Activated naive CD4-positive, alpha-beta T cell treated with anti-CD3 and anti-CD28 coated beads for 36 hours (primary cell): ENCODE measurements at places on chromosomes 12 and 14. TPM values are rescaled to one million over a fixed set of nuclear protein-coding genes. Genes with fewer than 3 reads are reported as not detected.
A peak's percentile ranks its signal among the peaks of the same experiment; 100 is the strongest.

Gene ASPG
- not detected for total RNA-seq

DNA sequence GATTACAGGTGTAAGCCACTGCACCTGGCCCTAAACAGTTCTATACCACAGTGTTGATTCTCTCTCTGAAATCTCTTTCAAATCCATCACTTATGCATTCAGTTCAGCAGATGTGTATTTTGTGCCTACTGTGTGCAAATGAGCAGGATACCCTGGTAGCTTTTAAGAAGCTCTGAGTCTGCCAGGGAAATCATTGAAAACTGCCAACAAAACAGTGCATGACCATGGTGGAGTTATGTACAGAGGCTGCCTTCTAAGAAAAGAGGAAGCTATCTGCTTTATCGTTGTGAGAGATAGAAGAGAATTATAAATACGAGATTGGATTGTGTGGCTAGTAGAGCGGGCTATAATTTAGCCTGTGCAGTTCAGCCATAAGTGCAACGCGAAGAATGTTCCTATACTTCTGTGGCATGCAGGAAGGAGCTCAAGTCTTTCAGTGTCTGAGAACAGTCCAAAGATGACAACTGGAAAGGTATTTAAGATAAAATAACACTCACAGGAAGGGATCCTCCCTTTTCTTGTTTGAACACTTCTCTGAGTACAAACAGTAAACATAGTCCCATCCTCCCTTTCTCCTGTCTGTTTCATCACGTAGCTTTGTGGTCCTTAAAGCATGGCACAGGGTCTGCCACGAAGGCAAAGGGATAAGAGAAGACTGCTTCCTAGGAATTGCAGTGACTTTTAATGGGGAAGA, 4.3 kb downstream of the DIP2B start:
- no peaks in the 10 kb centered on the region for H3K27me3 ChIP-seq
- DNase-seq = no peak
- peak overlapping the region; percentile 57 for H3K27ac ChIP-seq
- peaks cover 6% of the 10 kb centered on the region for H3K36me3 ChIP-seq

- no peak overlapping the region for H3K27ac ChIP-seq
- no peak overlapping the region for H3K4me3 ChIP-seq
- H3K36me3 ChIP-seq = peaks cover 12% of the 10 kb centered on the region
- peaks cover 4% of the 10 kb centered on the region for H3K4me1 ChIP-seq
- DNase-seq = no peak
- H3K27me3 ChIP-seq = peaks cover 4% of the 10 kb centered on the region
These were observed 1505.5 kb upstream of the TMEM132C start for GRCh38 chr12:126761420-126761819.

- no peaks in the 10 kb centered on the region for H3K36me3 ChIP-seq
- peaks cover 62% of the 10 kb centered on the region for H3K4me1 ChIP-seq
- H3K4me3 ChIP-seq = no peak overlapping the region
These were observed 5.1 kb upstream of the LTBP2 start for GRCh38 chr14:74616996-74617700.

GRCh38 chr14:102905116-102906108, 17.1 kb upstream of the AMN start:
- H3K27ac ChIP-seq = no peak overlapping the region
- H3K27me3 ChIP-seq = no peaks in the 10 kb centered on the region
- no peak for DNase-seq
- peaks cover 33% of the 10 kb centered on the region for H3K36me3 ChIP-seq
- no peak overlapping the region for H3K4me3 ChIP-seq

Gene NKX2-1
- not detected for total RNA-seq

Gene CCDC184
- total RNA-seq = 0.14 TPM

DNA sequence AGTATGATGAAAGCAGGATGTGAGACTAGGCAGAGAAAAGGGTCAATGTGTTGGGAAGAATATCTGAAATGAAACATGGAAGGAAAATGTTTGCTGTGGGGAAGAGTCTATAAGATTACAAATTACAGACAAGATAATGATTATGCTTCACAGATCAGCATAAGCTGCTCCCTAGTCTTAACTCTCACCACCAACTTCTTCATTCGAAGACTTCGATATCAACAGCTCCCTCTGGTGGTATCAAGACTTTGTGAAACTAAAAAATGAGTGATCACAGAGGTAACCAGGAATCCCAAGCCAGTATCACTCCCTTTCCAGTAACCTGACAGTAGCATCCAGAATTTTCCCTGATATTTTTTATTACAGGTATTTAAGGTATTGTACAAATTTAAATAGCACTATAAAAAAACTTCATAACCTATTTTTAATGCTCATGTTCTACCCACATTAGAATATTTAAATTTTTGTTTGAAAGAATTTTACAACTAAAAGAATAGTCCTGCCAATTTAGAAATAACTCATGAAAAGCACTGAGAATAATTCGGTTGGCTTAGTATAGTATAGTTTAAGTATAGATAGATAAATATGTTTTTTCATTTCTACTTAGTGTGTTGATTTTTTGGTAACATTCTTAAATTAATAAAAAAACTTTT, 84.4 kb downstream of the C2CD5 start:
- no peak for DNase-seq
- peaks cover 2% of the 10 kb centered on the region for H3K36me3 ChIP-seq
- no peak overlapping the region for H3K27ac ChIP-seq
- H3K4me1 ChIP-seq = peaks cover 3% of the 10 kb centered on the region

DNA sequence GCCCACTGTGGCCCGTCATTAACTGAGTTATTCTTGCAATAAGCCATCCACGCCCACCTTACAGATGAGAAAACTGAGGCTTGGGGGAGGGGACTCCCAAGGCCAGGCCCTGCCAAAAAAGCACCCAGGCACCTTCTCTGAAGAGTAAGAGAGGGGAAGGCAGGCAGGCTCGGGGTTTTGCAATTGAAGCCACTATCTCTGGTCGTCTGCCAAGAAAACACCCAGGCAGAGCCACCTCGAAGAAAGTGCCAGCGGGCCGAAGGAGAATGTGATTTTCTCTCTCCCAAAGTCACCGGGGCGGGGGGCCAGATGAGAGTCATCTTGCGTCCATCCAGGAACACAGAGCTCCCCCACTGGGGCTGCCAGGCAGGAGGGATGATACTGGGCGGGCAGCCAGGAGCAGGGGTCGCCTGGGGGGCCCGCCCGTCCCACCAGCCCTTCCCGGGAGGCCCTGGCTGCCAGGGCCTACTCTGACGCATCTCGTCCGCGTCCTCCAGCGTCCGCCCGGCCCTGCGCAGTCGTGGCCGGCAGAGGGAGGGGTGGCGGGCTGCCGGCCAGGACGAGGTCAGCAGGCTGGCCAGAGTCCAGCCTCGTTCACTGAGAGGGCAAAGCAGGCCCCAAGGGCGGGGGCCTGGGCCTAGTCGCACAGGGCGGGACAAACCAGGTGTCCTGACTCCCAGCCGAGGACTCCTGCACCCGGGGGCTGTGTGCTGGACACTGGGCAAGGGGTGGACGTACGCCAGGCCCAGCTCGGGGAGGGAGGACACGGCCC, 74.3 kb downstream of the RFLNA start:
- no peak overlapping the region for H3K4me3 ChIP-seq
- H3K27me3 ChIP-seq = no peaks in the 10 kb centered on the region
- peaks cover 2% of the 10 kb centered on the region for H3K36me3 ChIP-seq
- no peaks in the 10 kb centered on the region for H3K4me1 ChIP-seq
- no peak for DNase-seq

Gene GYS2
- total RNA-seq = not detected

Gene DNAH10
- total RNA-seq = 0.05 TPM

Gene MGST1
- not detected for total RNA-seq

GRCh38 chr14:89616852-89617341, 199.9 kb upstream of the FOXN3 start:
- peaks cover 70% of the 10 kb centered on the region for H3K4me1 ChIP-seq
- H3K4me3 ChIP-seq = peak overlapping the region; percentile 79
- no peaks in the 10 kb centered on the region for H3K27me3 ChIP-seq

DNA sequence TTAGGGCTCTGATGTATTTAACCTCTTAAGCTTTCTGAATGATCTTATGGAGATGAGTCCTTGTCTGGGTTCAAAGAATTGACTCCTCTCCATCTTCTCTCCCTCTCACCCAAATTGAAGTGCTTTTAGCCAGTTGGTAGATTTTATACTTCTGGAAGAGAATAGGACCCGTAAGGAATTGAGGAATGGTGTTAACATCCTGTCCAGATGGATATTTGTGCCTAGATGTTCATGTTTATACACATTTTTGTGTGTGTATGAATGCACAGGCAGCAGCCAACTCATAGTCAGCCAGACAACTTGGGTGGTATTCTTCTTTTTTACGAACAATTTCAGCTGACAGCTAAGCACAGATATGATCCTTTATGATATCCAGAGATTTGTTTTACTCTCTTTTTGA, 449.6 kb upstream of the RGS6 start:
- H3K27me3 ChIP-seq = no peaks in the 10 kb centered on the region
- no peak overlapping the region for H3K4me3 ChIP-seq
- peaks cover 27% of the 10 kb centered on the region for H3K4me1 ChIP-seq
- peaks cover 5% of the 10 kb centered on the region for H3K36me3 ChIP-seq
- no peak for DNase-seq

- H3K27ac ChIP-seq = no peak overlapping the region
- peaks cover 36% of the 10 kb centered on the region for H3K4me1 ChIP-seq
- H3K4me3 ChIP-seq = no peak overlapping the region
- peaks cover 3% of the 10 kb centered on the region for H3K36me3 ChIP-seq
These were observed 101.8 kb downstream of the SCARB1 start for GRCh38 chr12:124761871-124762270.

DNA sequence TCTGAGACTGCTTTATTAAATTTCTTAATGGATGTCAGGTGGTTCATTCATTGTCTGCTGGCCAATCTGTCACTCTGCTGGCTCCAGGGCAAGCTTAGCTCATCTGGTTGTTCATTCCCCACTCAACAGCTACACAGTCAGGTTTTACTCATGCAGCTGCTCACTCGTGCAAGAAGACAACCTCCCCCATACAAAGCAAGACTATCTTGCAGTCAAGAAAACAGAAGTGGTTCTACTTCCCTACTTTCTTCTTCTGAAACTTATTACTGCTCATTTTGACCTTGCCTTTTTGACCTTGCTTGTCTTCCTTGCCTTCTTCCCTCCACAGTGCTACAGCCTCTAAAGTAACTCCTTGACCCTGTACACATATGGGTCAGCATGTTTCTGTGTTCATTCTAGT, 277.9 kb downstream of the SSPN start:
- H3K27me3 ChIP-seq = no peaks in the 10 kb centered on the region
- no peak overlapping the region for H3K4me3 ChIP-seq
- H3K36me3 ChIP-seq = peaks cover 26% of the 10 kb centered on the region
- H3K4me1 ChIP-seq = peaks cover 12% of the 10 kb centered on the region
- DNase-seq = no peak
- no peak overlapping the region for H3K27ac ChIP-seq

DNA sequence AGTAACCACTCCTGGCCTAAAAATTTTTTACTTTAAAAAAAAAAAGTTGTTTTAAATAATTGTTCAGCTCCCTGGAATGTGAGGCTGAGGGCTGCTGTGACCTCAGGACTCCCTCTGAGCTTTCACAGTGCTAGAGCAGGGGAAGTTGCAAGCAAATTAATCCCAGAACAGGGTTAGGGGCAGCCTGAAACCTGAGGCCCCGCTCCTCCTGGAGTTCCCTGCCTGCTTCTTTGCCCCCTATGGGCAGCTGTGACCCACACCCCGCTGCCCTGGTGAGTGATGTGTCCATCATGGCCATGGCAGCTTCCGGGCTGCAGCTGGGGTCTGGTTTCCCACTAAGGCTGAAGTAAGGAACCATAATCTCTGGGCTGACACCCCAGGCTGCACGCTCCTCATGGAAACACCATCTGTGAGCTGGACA, 9.5 kb downstream of the RITA1 start:
- no peaks in the 10 kb centered on the region for H3K27me3 ChIP-seq
- peaks cover 6% of the 10 kb centered on the region for H3K4me1 ChIP-seq
- no peak overlapping the region for H3K27ac ChIP-seq
- H3K36me3 ChIP-seq = peaks cover 8% of the 10 kb centered on the region

Gene SMAGP
- total RNA-seq = 0.54 TPM

DNA sequence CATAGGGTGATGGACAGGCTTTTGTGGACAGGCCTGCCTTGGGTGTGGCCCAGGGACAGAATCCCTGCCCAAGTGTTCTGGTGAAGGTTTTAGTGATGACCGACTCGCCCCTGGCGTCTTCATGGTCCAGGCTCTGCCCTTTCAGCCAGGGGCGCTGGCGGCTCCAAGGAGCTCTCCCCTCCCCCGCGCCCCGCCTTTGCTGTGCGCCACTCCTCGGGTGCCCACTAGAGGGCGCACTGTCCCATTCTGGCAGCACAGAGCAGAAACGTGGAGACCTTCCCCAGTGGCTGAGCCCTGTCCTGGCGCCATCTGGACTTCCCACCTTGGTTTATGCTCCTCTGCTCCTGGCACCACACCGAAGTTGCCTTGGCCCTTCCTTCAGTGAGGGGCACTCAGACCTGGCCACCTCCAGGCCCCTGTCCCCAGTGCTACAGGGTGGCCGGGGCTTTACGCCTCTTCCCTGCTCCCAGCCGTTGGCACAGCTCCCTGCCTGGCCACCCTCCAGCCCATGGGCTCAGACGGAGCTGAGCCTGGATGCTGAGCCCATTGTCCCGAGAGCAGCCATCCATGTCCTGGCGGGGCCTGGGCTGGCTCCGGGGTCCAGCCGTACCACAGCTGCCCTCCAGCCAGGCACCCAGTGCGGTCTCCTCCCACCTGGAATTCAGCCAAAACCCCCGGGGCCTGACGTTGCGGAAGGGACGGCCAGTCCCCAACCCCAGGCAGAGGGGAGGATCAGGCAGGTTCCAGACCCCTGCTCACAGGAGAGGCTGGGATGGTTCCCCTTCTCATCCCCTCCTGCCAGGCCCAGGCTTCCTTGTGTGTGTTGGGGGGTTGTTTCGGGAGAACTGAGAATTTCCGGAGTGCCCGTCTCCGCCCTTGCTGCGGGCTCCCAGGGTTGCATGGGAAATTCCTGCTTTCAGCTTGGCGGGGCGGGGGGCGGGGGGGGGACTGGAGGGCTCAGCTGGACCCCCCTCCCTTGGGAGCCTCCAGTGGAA, 5.6 kb upstream of the CRIP1 start:
- peak; percentile 93 for DNase-seq
- peaks cover 21% of the 10 kb centered on the region for H3K27me3 ChIP-seq
- peak overlapping the region; percentile 71 for H3K4me3 ChIP-seq
- H3K4me1 ChIP-seq = peaks cover 59% of the 10 kb centered on the region

Gene FGF6
- total RNA-seq = not detected

DNA sequence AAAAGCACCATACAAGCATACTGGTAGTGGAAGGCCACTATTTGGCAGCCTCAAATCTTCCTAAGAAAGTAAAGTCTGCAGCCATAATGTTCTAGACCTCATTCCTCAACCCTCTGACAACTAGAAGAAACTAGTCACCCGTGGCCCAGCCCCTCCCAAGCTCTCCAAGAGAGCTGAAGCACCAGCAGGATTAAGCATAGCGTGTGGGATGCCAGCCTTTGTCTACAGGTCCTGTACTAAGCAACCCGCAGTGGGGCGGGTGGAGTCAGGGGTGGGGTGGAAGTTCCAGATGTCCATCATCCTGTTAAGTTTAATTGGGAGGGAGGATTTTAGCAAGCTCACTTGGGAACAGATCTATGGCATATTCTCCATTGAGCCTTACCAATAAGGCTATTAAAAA, 14.2 kb downstream of the SLC11A2 start:
- H3K4me1 ChIP-seq = peaks cover 51% of the 10 kb centered on the region
- no peak overlapping the region for H3K4me3 ChIP-seq
- DNase-seq = no peak
- no peaks in the 10 kb centered on the region for H3K27me3 ChIP-seq
- H3K27ac ChIP-seq = no peak overlapping the region

GRCh38 chr14:76250302-76250701, 98.6 kb downstream of the GPATCH2L start:
- H3K27me3 ChIP-seq = peaks cover 6% of the 10 kb centered on the region
- H3K36me3 ChIP-seq = no peaks in the 10 kb centered on the region
- no peak for DNase-seq
- H3K4me1 ChIP-seq = no peaks in the 10 kb centered on the region
- H3K4me3 ChIP-seq = no peak overlapping the region
